D721Med (cell line): ENCODE measurements at places on chromosomes 2 and 18.

DNA sequence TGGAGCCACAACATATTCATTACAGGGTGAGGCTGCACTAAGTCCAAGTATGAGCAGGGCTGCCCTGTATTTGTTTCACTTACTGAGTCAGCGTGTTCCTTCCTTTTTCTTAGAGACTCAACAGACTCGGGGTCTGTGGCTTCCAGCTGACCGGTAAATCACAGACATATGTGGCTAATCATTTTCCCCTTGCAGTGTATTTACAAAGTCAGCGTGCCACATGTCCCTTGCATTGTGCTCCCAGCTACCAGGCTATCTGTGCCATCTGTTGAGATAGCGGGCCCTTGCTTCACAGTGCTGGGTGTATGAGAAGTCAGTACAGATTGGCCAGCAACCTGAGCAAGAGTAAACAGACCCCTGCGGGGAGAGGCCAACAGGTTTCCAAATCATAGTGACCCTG is 254.3 kb downstream of the LRRTM1 start:
- DNase-seq, result no peak

- no peak for DNase-seq
Measured at GRCh38 chr2:130972410-130972809, 120.8 kb downstream of the FAM168B start.

- DNase-seq, result no peak
Measured at GRCh38 chr18:50796495-50796894, 23.3 kb downstream of the MRO start.

DNA sequence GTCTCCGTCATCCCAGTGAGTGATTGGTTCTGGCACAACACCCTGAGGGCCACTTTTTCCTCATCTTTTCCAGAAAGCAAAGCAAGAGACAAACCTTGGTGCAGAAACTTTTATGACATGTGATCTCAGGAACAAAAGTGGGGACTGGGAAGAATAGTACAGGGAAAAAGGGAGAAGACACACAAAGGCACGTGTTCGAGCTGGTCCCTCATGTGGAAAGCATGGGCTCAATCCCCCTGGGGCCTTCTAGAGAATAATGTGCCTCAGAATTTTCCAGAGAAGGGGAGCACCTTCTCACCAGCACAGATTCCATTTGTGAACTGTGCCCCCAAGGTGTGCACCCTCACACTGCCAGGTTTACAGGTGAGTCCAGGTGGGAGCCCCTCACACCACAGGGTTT is 312.6 kb downstream of the FBXO15 start:
- DNase-seq, result no peak

- DNase-seq, result no peak
Measured at GRCh38 chr2:16155366-16155765, 215.0 kb downstream of the MYCN start.

DNA sequence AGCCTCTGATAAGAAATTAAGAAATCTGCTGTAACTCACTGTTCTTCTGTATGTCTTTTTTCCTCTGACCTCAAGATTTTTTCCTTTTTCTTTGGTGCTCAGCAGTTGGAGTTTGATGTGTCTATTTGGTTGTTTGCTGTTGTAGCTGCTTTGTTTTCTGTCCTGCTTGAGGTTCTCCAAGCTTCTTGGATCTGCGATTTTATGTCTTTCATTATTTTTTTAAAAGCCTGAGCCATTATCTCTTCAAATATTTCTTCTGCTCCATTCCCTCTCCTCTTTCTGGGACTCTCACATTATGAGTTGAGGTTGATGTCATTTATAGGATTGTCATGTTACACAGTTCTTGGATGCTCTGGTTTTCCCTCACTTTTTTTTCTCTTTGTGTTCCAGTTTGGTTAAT is 47.7 kb downstream of the RAMP1 start:
- no peak for DNase-seq

DNA sequence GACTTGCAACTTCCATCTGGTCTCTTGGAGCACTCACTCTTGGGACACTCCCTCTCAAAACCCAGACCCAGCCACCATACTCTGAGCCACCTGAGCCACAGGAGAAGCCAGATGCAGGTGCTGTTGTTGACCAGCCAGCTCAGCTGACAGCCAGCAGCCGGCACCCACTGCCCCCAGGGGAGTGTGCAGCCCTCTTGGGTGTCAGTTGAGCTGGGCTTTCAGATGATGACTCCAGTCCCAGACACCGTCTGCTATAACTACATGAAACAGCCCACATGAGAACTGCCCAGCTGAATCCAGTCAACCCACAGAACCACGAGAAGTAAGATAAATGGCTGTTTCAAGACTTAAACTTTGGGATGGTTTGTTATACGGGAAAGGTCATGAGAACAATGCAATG is 10.7 kb upstream of the IGFBP2 start:
- no peak for DNase-seq

GRCh38 chr2:73088703-73089102 is 17.2 kb upstream of the SFXN5 start:
- DNase-seq, result no peak

GRCh38 chr2:197207106-197207505 is 103.5 kb downstream of the ANKRD44 start:
- DNase-seq, result no peak

DNA sequence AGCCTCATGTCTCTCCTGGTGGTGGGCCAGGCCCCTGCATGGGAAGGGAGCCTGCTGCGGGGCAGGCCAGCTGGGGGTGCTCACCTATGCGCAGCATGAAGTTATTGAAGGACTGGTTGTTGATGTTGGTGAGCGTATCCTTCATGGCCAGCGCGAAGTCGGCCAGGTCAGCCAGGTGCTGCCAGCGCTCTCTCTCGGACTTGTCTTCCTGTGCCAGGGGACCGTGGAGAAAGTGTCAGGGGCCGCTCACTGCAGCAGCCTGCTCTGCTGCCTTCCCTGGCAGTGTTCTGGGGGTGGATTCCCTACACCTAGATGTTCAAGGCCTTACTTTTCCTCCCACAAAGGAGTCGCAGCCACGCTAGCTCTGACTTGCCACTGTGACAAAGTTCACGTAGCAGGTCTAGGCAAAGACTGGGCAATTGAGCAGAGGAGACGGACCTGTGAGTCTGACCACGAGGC is 28.2 kb downstream of the CENPO start:
- DNase-seq, result peak; percentile 3

DNA sequence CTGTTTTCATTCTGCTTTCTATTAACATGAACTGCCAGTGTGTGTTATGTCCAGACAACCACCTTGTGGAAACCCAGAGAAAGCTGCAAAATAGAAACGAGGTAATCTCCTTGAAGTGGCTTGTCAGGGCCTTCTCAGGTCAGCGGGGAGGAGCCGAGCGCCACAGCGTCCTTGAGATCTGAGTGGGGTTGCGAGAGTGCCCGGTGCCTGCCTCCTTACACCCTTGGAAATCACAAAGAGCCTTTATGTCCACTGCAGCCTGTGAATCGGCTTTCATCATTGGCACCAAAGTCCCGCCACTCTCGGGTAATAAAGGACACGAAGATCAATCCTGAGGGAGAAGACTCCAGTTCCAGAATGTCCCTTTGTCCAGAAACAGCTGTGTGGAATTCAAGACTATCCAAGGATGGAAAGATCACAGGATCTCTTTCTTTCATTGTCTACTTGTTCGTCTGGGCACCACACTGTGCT is 135.2 kb downstream of the HRH4 start:
- DNase-seq, result no peak

GRCh38 chr18:64994370-64994769 is 756.4 kb upstream of the CDH7 start:
- no peak for DNase-seq

DNA sequence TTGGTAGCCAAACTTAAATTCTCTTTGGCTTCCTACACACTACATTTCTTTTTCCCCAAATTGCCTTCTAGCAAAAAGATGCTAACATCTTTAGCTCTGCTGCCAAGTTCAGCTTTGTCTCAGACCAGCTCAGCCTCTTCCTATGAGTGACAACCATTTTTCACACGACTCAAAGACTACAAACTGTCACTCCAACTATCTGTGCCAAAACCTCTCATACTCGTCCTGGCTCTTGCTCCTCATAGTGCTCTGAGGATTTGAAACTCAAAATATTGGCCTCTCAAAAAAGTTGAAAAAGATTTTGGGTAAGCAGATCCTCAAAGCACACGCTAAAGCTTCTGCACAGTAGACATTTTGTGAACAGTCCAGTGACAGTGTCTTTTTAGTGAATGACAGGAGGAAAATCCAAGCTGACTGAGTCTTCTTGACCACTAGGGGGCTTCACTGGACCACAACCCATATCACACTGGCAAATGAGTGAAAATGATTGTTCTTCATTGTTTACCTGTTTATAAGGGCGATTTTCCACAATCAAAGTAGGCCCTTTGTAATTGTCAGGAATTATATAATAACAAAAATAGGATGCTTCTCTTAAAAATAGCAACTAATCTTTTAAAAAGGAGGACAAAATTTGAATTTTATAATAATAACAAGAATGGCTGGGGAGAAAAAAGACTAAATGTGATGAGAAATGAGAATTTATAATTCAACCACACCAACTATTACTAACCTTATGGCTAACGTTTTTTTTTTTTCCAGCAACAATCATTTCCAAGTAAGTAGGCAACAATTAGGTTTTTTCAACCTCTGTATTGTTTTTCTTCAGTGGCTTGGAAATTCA is 85.5 kb upstream of the PGAP1 start:
- peak; percentile 29 for DNase-seq

GRCh38 chr2:145813481-145813880 is 1293.6 kb upstream of the ZEB2 start:
- DNase-seq, result no peak

- DNase-seq, result no peak
Measured at GRCh38 chr18:48933578-48934414, 17.0 kb downstream of the SMAD7 start.

- no peak for DNase-seq
Measured at GRCh38 chr2:69589973-69590652, 53.4 kb downstream of the AAK1 start.

DNA sequence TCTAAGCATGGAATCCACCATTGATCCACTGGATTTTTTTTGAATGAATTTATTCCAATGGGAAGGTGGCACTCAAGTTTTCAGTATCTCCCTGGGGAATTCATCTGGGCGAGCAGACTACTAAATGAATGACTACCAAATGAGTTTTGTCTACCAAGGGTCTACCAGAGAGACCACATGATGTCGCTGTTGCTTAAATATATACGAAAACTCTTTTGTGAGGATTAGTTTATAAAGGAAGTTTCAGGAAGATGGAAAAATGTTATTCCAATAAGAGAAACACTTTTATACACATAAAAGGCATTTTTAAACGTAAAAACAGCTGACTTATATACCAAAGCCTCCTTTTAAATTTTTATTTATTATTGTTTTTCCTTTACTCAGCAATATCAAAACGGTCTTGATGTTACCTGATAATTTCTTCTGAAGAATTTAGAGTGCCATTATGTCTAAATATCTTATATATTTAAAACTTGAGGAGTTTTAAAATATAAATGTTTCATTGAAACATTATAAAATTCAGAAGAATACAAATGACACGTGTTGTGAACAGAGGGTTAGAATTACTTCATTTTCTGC is 139.7 kb downstream of the HRH4 start:
- no peak for DNase-seq

GRCh38 chr2:194514281-194514680 is 1142.7 kb upstream of the SLC39A10 start:
- DNase-seq, result no peak

DNA sequence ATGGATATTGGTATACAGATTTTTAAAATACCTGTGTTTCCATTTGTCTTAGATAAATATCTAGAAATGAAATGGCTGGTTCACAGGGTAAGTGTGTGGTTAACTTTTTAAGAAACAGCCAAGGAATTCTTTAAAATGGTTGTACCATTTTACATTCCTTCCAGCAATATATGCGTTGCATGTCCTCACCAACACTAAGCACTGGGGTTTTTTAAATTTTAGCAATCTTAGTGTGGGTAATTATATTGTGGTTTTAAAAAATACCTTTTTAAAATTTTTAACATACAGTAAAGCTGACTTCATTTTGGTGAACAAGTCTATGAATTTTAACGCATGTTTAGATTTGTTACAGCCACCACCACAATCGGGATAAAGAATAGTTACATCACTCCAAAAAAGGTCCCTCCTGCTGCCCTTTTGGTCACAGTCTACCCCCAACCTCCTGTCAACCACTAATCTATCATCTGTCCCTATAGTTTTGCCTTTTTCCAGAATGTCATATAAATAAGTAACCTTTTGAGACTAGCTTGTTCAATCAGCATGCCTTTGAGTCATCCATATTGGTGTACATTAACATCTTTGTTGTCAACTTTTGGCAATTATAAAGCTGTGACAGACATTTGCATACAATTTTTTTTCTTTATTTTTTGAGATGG is 128.1 kb upstream of the MSTN start:
- DNase-seq, result no peak

- DNase-seq, result no peak
Measured at GRCh38 chr2:88098558-88098900, 29.3 kb downstream of the FABP1 start.

DNA sequence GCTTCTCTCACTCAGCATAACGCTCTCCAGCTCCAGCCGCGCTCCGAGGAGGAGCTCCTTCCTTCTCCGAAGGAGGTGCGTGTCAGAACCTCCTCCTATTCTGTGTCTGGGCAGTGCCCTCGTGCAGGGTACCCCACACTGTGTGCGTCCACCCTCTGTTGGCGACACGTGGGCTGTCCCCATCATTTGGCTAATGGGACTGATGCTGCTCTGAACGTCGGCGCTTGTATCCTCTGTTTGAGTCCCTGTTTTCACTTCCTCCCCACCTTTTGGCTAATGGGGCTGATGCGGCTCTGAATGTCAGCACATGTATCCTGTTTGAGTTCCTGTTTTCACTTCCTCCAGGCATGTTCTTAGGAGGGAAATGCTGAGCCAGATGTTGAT is 22.2 kb downstream of the KCNG2 start:
- DNase-seq, result no peak

- no peak for DNase-seq
Measured at GRCh38 chr2:88543541-88544057, 83.7 kb downstream of the EIF2AK3 start.

GRCh38 chr2:182716650-182716979 is 558 bp downstream of the DNAJC10 start:
- DNase-seq, result no peak

DNA sequence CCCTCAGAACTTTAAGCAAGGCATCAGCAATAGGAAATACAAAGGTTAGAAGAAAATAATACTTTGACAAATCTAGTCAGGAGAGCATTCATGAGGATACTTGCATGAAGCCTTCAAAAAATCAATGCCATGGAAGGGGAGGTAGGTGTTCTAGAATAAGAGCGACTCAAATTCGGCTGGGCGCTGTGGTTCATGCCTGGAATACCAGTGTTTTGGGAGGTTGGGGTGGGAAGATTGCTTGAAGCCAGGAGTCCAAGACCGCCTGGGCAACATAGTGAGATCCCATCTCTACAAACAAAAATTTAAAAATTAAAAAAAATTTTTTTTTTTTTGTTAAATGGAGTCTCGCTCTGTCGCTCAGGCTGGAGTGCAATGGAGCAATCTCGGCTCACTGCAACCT is 21.8 kb downstream of the GBX2 start:
- DNase-seq, result peak; percentile 1

- DNase-seq, result no peak
Measured at GRCh38 chr2:171564463-171564862, 42.2 kb downstream of the CYBRD1 start.

GRCh38 chr18:79630281-79631095 is 49.1 kb upstream of the CTDP1 start:
- no peak for DNase-seq
